ENCODE measurements at places on chromosomes 4 and X.

GRCh38 chr4:48909697-48910096, 3.1 kb upstream of the OCIAD2 start:
- DNase-seq = peak; percentile 54

GRCh38 chr4:22556495-22556894, 40.6 kb upstream of the ADGRA3 start:
- no peak for DNase-seq

DNA sequence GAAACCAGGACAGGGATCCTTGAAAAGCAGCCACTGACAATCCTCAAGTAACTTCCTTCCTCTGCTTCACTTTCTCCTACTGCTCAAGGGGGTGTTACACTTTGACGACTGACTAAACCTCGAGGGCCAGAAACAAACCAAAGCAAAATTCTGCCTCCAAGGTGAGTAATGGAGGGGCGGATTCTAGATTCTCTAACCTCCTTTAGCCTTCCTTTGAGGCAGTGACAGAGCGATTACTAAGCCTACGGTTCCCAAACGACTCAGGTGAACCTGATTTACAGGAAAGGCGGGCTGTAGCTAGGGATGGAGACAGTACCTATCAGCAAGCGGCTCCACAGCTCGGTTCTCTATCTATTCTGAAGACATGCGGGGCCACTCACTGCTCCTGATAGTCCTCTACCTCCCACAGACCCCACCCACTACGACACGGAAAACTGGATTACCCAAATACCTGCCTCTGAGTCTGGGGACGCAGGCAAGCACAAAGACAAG, 487 bp downstream of the TBCK start:
- DNase-seq = no peak

DNA sequence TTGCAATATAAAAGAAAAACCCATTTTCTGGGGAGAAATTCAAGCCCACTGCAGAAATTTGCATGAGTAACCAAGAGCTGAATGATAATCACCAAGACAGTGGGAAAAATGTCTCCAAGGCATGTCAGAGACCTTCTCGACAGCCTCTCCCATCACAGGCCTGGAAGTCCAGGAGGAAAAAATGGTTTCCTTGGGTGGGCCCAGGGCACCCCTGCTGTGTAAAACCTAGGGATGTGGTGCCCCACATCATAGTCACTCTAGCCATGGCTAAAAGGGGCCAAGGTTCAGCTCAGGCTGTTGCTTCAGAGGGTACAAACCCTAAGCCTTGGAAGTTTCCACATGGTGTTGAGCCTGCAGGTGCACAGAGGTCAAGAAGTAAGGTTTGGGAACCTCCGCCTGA, 108.4 kb downstream of the FAT4 start:
- no peak for DNase-seq

- no peak for DNase-seq
Measured at GRCh38 chr4:15891312-15891711, 47.2 kb downstream of the FGFBP1 start.
